ENCODE measurements at places on chromosomes 2 and 18.

GRCh38 chr2:46652514-46653170 is 173.3 kb downstream of the TMEM247 start:
- no peak for DNase-seq

GRCh38 chr2:213002383-213002782 is 149.0 kb downstream of the IKZF2 start:
- DNase-seq, result no peak

GRCh38 chr2:72932045-72932740 is 14.9 kb downstream of the EMX1 start:
- DNase-seq, result no peak

DNA sequence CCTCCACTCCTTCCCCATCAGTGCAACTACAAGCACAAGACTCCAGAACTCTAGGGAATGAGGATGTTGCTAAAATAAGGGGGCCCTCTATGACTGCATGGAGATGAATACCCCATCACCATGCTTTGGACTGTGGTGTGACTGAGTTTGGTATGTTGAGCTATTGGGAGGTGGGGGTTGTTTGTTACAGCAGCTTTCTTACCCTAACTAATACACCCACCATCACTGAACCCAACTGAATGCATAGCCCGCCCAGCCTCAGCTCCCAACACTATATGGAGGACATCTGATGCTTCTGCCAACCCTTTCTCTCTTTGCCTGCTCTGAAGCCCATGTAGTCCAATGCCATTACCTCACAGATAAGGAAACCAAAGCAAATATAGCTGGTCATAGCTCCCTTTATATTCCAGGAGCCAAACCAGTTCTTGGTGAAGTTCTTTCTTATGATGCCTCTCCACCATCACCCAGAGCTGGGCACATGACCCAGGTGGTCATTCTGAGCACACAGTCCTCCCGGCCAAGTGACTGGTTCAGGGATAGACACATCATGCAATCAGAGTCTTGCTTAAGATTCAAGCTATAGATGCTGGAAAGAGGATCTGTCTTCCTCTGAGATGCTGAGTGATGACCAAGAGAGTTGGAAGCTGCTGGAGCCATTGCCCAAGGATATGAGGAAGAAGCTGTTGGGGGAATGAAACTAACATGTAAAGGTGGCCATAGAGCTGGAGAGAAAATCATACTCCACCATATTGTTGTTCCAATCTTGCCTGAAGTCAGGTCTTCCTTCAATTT is 155.6 kb upstream of the HAAO start:
- no peak for DNase-seq

DNA sequence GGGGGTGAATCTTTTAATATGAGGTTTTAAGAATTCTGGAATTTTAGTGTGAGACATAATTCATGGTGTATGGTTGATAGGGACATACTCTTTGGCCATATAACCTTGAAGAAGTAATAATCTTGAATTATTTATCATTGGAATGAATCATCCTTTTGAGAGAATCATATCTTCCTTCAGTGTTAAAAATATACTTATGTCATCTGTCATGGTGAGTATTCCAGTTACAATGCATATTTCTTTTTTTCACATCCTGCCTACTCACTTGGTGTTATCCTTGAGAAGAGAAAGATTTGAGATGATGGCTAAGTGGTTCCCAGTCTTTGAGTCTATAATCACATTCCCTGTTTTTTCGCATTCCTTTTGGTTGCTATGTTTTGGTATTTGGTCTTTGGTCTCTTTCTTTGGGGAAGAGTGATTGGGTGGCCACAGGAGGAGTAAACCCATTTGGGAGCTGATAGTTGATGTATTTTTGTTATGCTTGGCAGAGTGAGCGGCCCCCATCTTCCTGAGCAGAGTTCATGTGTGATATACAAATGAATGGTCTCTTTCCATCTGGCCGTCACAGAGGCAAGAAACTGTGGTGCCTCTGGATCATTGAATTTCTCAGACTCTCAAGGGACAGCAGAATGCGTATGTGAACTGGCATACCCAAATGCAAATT is 21.6 kb downstream of the ASAP2 start:
- no peak for DNase-seq

DNA sequence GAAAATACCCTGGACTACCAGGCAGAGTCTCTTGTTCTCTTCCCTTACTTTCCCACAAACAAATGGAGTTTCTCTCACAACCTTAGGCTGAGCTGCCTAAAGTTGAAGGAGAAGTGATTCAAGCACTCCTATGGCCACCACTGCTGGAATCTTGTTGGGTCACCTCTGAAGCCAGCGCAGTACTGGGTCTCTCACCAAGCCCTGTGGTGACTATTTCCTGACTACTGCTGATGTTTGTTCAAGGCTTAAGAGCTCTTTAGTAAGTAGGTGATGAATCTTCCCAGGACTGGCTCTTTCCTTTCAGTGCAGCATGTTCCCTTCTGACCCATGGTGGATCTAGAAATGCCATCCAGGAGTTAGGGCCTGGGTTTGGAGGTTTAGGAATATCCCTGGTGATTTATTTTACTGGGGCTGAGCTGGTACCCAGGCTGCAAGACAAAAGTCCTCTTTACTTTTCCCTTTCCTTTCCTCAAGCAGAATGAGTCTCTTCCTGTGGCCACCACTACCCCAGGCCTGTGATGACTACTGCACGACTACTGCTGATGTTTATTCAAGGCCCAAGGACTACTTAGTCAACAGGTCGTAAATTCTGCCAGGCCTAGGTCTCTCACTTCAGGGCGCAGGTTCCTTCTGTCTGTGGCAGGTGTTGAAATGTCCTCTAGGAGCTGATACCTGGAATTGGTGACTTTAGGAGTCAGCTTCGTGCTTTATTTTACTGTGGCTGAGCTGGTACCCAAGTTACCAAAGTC is 121.8 kb downstream of the SLC4A10 start:
- DNase-seq, result no peak

- no peak for DNase-seq
These were observed 4.0 kb downstream of the REEP1 start for GRCh38 chr2:86333378-86333777.

GRCh38 chr2:159684796-159685195 is 27.5 kb upstream of the MARCHF7 start:
- no peak for DNase-seq

DNA sequence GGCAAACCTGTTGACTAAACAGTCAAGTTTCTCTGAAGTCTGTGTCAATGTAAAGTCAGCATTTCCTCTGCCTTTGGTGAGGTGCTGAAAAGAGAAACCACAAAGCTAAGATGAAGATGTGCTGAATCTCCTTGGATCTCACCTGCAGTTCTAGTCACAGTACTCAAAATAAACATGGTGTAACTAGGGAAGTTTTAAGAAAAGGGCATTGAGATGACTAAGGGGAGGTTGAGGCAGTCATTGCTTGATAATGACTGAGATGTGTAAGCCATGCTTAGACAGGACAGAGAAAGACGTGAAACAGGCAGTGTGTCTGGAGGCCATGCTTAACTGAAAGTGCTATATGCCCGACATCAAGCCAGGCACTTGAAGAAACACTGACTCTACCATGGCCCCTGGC is 1010.0 kb upstream of the CELF4 start:
- DNase-seq, result no peak

GRCh38 chr2:218999881-219000568 is 6.8 kb upstream of the CRYBA2 start:
- no peak for DNase-seq

DNA sequence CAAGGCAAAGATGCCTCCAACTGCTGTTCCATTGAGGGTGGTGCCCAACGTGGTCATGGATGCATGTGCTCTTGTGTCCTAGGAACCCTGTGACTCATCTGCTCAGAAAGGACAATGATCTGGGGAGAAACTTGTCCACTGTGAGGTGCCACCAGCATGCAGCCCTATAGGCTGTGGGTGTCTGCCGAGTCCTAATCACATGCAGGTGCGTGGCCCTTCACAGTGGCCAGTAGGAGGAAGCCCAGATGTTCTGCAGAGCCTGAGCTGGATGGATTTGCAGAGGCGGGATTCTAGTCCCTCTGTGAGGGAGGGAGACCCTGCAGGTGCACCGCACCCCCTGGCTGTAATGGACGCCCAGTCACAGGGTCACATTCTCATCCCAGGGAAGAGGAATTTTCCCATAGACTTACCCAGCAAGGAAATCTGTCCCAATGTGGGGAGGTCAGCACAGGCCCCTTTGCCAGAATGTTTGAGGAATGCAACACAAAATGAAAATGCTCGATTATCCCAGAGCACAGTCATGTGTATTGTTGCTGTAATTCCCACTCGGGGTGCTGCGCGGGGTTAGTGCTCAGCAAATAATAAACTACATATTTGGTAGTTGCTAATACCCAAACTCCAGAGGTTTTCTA is 13.9 kb downstream of the GDF7 start:
- no peak for DNase-seq

- DNase-seq, result no peak
These were observed 138.9 kb downstream of the CDC42EP3 start for GRCh38 chr2:37532503-37532902.

DNA sequence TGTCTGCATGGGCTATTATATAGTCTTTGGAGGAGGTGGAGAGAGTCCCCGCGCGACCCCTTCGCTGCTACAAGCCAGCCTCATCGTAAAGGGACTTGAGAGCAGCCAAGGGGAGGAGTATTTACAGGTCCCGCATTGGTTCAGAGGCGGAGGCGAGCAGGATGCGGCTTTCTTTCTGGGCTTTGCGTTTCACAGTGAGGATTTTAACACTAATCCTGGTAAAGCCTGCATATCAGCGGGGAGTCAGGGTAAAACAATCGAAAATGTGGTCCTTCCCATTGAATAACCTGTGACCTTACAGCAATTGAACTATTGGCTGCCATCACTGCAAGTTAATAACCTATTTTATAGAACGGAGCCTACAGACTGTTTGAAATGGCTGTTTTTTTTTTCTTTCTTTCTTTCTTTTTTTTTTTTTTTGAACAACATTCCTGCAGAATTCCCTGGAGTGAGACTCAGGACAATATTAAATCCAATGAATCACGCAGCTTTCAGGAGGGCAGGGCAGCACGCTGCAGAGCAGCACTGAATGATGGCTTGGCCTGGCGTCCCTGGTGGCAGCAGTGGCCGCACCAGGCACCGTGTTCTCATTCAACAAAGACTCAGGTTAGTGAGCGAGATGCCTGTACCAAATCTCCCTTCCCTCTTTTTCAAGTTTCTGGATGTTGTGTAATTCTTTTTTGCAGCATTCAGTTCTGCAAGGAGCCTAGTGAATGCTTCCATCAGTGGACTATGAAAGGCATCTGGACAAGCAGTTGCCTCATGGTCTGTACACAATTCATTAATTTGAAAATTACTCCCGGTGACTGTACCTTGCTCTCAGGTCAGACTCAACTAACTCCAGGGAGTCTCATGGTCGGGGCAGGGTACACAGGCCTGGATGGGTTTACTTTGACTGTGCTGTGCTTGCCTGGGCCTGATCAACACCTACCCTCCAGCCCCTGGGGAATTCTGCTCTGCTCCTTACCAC is 19.8 kb downstream of the SMIM21 start:
- DNase-seq, result no peak

DNA sequence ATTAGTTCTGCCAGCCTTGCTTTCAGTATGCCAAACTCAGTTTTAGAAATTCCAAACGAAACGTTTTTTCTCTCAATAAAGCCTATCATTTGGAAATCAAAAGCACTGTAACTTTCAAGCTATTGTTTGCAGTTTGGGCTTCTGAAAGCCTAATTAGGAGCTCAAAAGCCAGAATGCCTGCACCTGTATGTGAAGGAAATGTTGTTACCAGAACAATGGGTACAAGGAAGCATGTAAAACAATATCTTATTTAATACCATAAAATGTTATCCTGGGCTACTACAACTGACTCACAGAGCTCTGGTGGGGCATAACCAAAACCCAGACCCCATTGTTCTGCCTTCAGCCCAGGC is 12.6 kb upstream of the GULP1 start:
- no peak for DNase-seq

DNA sequence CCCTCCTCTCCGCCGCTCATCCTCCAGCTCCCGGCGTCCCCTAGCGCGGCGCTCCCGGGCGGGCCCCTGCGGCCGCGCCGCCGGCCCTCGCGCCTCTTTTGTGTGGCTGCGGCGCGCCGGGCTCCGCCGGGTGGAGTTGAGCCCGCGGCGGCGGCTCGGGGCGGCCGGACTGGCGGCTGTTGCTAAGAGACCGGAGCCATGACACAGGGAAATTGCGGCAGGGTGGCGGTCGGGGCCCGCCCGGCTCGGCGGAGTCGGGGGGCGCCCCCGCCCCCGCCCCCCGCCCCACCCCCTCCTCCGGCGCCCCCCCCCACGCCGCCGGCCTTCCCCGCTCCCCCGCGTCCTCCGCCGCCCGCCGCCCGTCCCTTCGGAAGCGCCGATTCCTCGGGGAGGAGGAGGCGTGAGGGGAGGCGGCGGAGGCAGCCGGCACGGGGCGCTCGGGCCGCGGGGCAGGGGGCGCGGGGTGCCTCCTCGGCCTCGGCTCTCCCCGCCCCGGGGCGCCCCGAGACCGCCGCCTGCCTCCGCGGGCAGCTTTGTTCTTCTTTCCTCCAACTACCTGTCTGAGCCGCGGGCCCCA is at the start of gene TMEM200C:
TMEM200C (minus strand) TSS at position 224 of the 577 bp plus-strand sequence. CDS start 3,459 bp downstream, outside the sequence.
- peak; percentile 16 for DNase-seq

- no peak for DNase-seq
These were observed 86.9 kb downstream of the TRIB2 start for GRCh38 chr2:12803607-12804006.

DNA sequence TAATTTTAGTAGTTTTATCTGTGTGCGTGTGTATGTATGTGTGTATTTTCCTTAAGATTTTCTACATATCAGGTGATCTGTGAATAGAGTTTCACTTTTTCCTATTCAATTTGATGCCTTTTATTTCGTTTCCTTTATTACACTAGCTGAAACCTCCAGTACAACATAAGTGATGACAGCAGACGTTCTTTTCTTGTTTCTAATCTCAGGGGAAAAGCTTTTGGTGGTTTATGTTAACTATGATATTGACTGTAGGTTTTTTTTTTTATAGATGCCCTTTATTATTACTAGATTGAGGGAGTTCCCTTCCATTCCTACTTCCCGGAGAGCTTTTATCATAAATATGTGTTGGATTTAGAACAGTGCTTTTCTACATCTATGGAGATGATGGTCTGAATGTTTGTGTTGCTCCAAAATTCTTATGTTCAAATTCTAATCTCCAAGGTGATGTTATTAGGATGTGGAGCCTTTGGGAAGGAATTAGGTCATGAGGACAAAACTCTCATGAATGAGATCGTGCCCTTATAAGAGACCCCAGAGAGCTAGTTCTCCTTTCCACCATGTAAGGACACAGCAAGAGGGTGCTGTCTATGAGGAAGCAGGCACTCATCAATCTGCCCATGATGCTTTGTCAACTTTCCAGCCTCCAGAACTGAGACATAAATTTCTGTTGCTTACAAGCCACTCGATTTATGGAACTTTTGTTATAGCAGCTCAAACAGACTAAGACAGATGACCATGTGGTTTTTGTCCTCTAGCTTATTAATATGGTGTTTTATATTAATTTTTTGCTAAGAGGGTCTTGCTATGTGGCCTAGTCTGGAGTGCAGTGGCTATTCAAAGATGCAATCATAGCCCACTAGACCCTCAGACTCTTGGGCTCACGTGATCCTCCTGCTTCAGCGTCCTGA is 5.9 kb upstream of the RHBDD1 start:
- no peak for DNase-seq

DNA sequence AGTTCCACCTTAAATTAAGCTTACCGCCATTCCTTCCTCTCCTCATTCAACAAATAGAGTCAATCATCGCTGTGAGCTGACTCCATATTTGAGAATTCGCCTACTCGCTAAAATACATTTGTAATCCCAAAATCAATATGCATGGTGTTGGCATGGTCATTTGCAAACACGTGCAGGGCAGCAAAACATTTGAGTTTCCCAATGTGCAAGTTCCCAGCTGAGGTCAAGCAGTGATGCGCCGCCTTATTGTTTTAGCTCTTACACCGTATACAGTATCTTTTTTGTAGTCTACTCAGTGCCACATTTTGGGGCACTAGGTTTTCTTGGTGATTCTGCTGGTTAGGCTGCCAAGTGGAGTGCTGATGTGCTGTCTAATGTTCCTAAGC is 73.3 kb upstream of the MGAT4A start:
- no peak for DNase-seq

- DNase-seq, result no peak
These were observed 70.9 kb upstream of the TMEM87B start for GRCh38 chr2:111984213-111984604.

Measured in activated naive CD8-positive, alpha-beta T cell treated with anti-CD3 and anti-CD28 coated beads, Interleukin-2, amount 50 U/mL, for 24 hours (primary cell).